ENCODE measurements at places on chromosomes 6 and 20.

GRCh38 chr20:25226433-25227316 is 21.2 kb upstream of the PYGB start:
- DNase-seq, result no peak

DNA sequence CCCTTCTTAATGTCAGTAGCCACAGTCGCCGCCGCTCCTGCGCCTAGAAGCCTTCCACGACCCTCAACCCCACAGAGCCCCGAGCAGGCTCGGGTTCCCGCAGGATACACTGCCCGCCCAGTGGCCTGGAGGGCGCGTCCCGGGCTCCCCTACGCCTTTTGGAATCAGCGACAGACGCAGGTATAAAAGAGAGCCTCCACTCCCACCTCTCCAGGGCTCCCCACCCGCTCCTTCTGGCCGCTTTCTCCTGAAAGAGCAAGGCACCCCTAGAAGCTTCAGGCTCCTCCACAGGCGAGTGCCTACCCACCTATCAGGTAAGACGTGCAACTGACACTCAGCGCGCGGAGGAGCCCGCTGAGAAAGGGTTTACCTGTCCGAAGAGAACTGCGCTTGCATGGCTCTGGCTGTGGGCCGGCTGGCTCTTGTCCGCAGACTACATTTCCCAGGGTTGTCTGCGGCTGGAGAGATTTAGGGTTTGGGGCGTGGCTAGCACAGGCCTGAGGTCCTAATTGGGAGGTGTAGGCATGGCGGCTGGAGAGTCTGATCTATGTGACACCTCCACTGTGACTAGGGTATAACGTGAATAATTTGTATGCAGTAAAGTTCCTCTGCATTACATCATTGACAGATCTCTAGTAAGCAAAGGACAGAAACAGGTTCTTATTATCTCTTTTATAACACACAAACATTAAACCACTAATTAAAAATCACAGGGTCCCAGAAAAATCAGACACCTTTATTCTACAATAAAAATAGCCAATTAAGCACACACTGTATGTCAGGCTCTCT is 13.5 kb upstream of the ZNF391 start:
- peak; percentile 87 for DNase-seq

- DNase-seq, result no peak
Measured at GRCh38 chr6:104522533-104522932, 337.2 kb downstream of the HACE1 start.

- no peak for DNase-seq
Measured at GRCh38 chr6:118830691-118831090, 63.3 kb upstream of the ASF1A start.

DNA sequence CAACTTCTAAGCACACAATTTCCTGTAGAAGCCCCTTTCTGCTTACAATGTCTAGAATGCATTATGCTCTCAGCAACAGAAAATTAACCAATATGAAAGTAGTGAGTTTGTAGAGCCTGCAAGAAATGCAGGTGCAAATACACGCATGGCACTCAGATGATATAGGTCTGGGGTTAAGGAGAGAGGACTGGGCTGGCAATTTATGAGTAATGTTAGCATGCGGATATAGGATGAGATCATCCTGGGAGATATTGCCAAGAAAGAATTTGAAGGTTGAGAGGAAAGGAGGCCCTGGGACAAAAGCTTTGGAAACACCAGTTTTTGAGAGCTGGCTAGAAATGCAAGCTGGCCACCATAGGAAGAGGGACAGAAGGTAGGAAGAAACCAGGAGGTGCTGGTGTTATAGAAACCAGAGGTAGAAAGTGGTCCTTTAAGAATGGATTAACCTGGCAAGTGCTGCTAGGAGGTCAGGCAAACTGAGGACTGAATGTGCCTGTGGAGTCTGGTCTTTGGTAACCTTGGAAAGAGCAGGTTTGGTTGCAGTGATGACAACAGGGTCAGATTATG is 183.2 kb upstream of the MYLIP start:
- DNase-seq, result no peak

GRCh38 chr20:22274330-22274729 is 310.0 kb downstream of the FOXA2 start:
- DNase-seq, result no peak

DNA sequence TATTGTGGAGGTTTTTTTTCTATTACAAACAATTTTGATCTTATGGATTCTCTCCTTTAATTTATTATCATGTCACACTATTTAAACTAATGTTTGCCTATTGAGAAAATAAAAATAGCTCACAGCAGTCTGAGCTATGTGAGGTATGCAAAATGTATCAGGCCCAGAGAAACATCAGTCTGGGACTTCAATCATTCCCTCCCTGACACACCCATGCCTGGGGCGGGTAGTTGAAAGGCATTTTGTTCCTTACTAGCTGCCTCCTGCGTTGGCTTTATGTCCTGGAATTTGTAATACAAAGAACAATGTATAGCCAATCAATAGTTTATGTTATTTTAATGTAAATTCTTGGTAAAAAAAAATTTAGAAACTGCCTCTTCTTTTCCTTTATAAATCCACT is 403.3 kb downstream of the EPM2A start:
- no peak for DNase-seq

DNA sequence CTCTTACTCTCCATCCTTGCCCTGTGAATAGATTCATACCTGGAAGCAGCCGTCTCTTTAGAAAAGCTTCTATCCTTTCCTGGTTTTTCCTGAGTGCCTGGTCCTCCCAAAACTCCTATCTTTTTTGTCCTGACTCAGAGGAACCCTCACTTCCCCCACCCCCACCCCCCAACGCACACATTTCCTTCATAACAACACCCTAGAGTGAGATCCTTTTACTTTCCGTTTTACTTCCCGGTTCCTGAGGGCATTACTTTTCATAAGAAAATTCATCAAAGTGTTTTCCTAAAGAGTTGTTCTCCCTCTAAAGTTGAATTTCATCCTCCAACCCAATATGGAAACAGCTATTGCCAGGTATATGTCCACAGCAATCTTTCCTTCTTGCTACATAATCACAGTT is 327.0 kb downstream of the NRN1 start:
- no peak for DNase-seq

GRCh38 chr20:18304618-18305017 is 16.3 kb downstream of the ZNF133 start:
- DNase-seq, result no peak

GRCh38 chr6:137743493-137743892 is 123.6 kb upstream of the TNFAIP3 start:
- DNase-seq, result no peak

- no peak for DNase-seq
Measured at GRCh38 chr20:38158701-38159351, 6.2 kb downstream of the TGM2 start.

- DNase-seq, result no peak
Measured at GRCh38 chr6:18586133-18586532, 199.0 kb downstream of the RNF144B start.

- DNase-seq, result no peak
Measured at GRCh38 chr20:973785-974194, 28.3 kb downstream of the RSPO4 start.

DNA sequence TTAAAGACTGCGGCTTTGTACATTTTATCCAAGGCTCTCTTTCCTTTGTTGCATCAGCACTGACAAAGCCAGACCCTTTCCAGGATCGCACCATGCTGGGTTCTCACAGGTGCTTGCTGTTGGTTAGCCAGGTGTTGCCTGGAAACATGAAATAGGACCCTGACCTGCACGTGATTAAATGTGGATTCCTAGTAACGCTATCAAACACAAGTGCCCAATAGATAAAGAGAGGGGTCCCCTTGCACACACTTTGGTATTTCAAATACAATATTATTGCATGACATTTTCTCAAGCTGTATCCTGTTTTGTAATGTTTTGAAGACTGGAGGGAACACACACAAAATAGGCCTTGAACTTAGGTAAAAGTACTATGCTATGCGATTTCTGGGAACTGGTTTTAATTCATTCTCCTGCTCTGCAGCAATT is 73.3 kb downstream of the AKAP12 start:
- DNase-seq, result no peak

DNA sequence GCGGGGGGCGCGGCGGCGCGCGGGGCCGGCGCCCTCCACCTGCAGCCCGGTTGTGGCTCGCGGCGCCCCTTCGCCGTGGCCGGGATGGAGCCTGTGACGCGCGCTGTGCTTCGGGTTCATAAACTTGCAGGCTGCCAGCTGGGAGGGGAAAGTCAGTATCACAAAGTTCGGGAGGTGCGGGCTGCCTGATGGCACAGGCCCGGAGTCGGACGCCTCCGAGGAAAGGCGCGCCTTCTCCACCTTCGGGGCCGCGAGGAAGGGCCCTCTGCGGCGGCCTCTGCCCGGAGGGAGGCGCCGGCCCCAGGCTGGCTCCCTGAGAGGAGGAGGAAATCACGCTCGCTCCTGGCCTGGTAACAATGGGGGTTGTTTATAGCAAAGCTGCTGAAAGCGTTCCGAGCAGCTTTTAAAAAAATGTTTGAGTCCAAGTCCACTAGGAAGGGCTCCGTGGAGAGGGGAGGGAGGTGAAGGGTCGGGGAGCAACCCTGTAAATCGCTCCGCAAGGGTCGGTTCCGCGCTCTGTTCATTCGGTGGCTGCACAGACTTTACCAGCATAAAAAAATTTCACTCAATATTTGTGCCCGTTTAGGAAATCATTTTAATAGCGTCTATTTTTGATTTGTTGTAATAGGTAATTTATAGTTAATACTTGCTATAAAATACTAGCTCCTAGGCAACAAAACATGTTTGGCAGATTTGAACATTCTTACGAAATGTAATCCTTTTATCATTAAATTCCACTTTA is 1.0 kb downstream of the AFDN start:
- no peak for DNase-seq

GRCh38 chr6:37822851-37823682 is 3.5 kb downstream of the ZFAND3 start:
- no peak for DNase-seq

- peak; percentile 34 for DNase-seq
Measured at GRCh38 chr20:25987073-25987927, 290.6 kb upstream of the ZNF337 start.

DNA sequence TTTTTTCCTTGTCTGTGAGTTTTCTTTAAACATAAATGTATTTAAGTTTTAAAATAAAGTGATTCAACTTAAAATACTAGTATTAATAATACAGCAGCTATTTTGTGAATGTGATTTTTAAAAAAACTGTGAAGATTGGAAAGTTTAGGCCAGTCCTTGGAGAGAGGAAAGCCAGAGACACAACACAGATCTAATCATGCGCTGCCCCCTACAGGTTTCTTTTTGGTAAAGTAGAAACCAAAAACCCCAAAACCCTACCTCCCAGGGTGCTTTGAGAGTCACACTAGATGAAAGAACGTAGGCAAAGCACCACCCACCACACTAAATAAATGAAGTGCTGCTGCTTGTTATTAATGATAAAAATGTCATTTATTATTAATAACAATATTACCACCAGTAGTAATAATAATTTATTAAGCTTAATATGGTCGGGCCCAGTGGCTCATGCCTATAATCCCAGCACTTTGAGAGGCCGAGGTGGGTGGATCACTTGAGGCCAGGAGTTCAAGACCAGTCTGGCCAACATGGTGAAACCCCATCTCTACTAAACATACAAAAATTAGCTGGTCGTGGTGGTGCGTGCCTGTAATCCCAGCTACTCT is 33.7 kb downstream of the SLC9A8 start:
- DNase-seq, result peak; percentile 22
